Stimulated activated CD8-positive, alpha-beta memory T cell treated with anti-CD3 and anti-CD28 coated beads, Interleukin-15, amount 100 ng/mL, for 1 hour (primary cell): ENCODE measurements at places on chromosomes 2 and 18.

DNA sequence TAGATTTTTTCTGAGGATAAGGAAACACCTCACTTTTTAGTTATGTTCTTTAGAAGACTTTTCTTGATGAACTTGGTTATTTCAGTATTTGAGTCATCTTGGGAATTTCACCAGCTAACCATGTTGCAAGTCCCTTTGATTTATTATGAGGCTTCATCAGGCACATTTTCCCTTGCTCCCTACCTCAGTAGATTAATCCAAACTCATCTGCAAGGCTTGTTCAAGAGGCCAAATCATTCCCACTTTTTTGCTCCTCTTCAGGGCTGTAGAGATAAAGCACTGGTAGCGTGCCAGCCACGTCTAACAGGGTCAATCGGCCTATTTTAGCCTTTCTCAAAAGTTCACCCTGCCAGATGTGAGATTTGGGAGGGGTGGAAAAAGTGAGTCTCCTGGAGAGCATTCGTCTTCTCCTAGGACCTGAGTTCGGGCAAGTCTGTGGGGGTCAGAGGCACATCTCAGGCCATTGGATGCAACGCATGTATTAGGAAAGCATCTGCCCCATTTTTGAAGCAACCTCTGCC is 120.3 kb downstream of the RDH14 start:
- DNase-seq = no peak

DNA sequence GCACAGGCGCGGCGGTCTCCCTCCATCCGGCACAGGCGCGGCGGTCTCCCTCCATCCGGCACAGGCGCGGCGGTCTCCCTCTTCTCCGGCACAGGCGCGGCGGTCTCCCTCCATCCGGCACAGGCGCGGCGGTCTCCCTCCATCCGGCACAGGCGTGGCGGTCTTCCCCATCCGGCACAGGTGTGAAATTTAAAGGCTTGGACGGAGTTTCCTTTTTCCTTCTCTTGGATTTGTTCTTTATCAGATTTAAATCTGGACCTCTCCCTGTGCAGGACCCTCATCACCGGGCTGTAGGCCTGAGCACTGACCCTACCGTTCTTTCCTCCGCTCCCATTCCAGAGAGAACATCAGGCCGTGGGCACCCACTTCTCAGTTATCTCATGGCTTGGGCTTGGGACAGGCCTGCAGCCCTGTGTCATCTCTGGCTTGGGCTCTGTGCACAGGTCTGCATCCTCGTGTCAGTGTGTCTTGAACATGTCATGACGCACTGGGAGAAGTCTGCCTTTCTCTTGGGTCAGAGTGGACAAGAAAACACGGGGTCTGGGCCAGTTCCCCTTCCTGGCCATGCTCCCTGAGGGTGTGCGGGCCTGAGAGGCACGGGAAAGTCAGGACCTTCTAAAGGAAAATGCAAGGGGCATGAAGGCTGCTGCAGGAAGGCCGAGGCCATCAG is 53.9 kb upstream of the PXDN start:
- DNase-seq = no peak

DNA sequence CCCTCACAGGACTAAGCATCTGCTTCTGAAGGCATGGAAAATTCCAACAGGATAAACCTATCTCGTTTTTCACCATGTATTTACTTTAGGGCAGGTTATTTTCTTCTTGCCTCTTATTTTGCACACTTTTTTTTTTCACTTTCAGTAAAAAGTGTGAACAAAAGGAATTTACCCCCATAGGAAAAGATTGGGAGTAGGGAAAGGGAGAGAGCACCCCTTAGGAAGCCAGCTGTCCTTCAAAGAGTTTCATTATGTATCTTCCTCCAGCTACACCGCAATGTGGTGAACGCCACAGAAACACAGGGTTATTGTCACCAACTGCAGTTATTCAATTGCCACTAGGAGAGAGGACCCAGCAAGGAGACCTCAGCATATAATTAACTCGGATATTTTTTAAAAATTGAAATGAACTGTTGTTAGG is 286.2 kb upstream of the VRK2 start:
- DNase-seq = no peak

- DNase-seq = no peak
Measured at GRCh38 chr2:216687646-216688045, 7.7 kb downstream of the IGFBP5 start.

DNA sequence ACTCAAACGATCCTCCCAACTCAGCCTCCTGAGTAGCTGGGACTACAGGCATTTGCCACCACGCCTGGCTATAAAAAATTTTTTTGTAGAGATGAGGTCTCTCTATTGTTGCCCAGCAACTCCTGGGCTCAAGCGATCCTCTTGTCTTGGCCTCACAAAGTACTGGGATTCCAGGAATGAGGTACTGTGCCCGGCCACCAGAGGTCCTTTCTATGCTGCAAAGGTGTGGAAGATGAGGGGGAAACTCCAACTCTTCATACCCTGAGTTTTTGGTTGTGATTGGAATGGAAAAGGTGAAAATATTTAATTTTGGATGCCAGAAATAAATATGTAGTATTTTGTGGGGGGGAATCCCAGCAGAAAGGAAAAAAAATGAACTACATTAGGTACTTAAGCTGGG is 36.0 kb downstream of the MRPL33 start:
- DNase-seq = no peak

DNA sequence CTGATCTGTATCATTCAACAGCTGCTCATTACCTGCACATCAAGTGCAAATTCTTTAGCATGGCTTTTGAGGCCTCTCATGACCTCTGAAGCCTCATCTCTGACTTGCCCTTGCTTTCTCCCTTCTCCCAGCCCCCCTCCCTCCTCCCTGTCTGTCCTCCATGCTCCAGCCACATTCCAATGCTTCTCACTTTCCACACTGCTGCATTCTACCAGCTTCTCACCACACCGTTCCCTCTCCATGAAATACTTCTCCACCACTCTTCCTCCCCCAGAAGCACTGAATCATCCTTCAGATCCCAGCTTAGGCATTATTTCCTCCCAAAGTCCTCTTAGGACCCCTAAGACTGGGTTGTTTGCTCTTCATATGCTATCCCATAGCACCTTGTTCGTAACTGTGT is 26.9 kb downstream of the GCG start:
- DNase-seq = no peak

DNA sequence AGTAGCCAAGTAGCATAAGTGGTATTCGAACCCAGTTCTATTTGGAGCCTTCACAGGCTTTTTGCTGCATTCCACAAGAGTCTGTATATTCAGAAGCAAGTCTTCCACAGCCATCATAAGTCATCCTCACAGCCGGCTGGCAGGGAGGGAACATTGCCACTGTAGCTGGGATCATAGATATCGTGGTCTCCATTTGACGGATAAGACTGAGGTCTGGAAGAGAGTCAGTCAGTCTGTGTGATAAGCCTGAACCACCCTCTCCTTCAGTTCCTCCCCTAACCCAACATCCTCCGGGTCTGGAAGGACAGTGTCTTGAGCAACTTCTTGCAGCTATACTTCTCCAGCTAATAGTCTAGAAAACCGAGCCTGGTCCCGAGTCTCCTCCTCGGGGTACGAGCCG is 17.0 kb upstream of the C1QL2 start:
- DNase-seq = no peak

GRCh38 chr2:13884291-13884976 is 748.1 kb upstream of the LRATD1 start:
- no peak for DNase-seq

DNA sequence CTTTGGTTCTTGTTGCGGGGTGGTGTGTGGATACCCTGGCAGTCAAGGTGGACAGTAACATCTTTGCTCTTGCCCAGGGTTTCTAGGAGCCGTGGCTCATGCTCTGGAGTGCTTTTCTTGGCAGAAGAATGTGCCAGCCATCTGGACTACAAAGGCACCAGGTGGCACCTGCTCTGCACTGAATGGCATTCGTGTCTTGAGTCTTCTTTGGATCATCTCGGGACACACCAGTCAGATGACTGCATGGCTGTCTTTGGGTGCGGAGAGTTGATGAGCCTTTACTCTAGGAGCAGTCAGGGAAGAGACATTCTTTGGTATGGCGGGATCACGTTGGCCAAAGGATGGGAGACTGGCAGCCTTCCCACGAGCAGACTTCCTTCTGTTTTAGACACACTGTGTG is 104.1 kb upstream of the SEC11C start:
- no peak for DNase-seq

- DNase-seq = no peak
Measured at GRCh38 chr2:30866974-30867373, 59.7 kb upstream of the CAPN13 start.

- peak; percentile 6 for DNase-seq
Measured at GRCh38 chr2:65129286-65129825, 550 bp downstream of the RAB1A start.

DNA sequence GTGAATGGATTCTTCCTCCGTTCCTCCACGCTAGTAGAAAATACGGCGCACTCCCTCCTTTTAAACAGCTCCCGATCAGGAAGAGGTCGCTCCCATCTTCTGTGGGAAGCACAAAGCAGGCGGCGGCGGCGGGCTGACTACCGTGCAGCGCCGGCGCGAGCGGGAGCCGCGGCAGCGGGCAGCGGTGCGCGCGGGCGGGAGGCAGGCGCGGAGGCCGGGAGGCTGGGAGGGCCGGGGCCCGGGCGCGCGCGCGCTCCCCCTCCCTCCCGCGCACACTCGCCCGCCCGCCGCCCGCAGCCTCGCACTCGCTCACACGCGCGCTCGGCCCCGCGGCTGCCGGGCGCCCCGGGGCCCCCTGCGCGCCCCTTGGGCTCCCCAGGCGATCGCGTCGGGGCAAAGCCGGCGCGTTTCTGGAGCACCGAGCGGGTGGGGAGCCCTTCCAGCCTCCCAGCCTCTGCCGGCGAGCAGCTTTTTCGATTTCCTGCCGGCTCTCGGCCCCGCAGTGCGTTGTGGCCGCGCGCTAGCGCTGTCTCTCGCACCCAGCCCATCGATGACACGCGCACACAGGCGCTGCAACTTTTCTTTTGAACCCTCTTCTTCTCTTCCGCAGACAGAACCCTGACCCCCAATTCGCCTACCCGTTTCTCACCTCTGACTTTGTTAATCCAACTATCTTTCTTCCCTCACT is at the start of gene SLC8A1:
Gene SLC8A1 (minus strand): TSS at position 173 of the 688 bp plus-strand sequence.
- DNase-seq = no peak

DNA sequence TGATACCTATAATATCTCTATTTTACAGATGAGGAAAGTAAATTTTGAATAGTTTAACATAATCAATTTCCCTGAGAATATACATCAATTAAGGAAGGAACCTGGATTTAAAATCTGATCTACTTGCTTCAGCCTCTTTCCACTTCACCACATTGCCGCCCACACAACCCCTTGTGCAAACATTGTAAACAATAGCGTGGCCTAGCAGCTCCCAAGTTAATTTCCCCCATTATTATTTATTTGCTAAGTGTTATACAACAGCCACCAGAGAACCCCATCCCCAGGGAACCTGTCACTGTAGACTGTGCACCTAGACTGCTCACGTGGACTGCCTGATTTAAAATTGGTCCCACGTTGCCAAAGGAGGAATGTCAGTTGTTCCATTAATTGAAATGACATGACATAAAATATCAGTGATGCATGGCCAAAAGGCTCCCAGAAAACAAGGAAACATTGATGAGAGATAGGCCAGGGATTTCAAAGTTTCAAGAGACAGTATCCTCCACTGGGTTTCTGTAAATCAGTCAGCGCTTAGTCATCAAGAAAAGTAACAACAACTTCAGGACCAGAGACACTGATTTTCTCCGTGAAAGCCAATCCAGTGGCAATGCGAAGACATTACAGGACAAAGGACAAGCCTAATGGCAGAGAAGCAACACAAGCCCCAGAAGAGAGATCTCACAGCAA is 41.3 kb downstream of the SCG2 start:
- no peak for DNase-seq

- no peak for DNase-seq
Measured at GRCh38 chr18:28690836-28691495, 514.0 kb upstream of the CDH2 start.
